Left renal cortex interstitium (tissue), 4 donors: ENCODE measurements at places on chromosomes 11 and 22.

- DNase-seq: no peak
Observed at GRCh38 chr11:60910711-60911380, 3.1 kb upstream of the TMEM109 start.

GRCh38 chr22:37039466-37039865 lies 12.1 kb upstream of the KCTD17 start:
- DNase-seq: peak; percentile 24

- DNase-seq: no peak
Observed at GRCh38 chr11:68938088-68938487, 34.4 kb downstream of the IGHMBP2 start.

DNA sequence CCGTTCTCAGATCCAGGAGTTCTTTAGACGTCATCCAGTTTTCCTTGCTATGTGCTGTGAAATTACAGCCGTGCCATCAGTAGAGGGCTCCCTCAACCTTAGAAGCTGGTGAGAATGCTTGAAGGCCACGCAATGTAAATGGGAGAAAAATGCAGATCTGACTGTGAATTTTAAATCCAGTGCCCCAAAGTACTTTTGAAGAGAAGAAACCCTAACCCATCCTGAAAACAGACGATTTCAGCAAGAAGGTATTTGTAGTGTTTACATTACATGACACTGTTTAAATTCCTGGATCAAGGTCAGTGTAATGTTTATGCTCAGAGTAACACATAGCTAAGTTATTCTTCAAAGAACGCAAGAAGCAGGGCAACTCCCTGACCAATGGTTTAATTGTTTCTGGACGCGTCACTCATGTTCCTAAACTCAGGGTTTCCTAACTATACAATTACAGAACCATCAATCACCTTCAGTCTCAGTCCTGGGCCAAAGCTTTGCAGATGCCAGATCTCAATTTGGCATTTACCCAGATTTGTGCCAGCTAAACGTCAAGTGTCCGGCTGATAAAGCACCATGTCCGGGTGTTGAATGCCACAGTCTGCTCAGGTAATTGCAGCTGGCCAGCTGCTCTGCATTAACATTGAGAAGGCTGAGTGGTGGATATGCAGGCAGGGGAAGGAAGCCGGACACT lies 38.2 kb downstream of the ADAMTS8 start:
- DNase-seq: peak; percentile 32

- DNase-seq: no peak
Observed at GRCh38 chr11:11626128-11626527, 4.3 kb upstream of the GALNT18 start.

- DNase-seq: no peak
Observed at GRCh38 chr22:37186228-37186996, 1.6 kb downstream of the C1QTNF6 start.

GRCh38 chr11:119850822-119851409 lies 121.9 kb upstream of the NECTIN1 start:
- DNase-seq: no peak

- no peak for DNase-seq
Observed at GRCh38 chr11:122306831-122307391, 190.9 kb upstream of the BLID start.
